ENCODE measurements at places on chromosomes 3 and 15.
A peak's percentile ranks its signal among the peaks of the same experiment; 100 is the strongest.

GRCh38 chr3:22660606-22661005, 542.5 kb upstream of the UBE2E2 start:
- DNase-seq, result no peak

DNA sequence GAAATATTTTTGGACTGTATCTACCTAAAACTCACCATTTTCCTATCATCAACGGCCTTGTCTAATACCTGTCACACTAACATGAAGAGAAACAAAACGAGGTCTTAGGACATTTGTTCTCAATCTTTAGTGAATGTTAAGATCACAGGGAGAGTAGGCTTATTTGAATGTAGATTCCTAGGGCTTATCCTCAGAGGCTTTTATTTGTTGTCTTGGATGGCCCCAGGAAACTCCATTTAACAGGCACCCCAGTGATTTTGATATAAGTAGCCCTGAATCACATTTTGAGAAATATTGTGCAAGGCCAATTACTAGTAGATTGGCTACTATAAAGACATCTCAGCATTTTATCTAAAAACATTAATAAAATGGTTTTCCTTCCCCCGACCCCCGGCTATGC, 367.4 kb downstream of the GAP43 start:
- DNase-seq, result no peak

DNA sequence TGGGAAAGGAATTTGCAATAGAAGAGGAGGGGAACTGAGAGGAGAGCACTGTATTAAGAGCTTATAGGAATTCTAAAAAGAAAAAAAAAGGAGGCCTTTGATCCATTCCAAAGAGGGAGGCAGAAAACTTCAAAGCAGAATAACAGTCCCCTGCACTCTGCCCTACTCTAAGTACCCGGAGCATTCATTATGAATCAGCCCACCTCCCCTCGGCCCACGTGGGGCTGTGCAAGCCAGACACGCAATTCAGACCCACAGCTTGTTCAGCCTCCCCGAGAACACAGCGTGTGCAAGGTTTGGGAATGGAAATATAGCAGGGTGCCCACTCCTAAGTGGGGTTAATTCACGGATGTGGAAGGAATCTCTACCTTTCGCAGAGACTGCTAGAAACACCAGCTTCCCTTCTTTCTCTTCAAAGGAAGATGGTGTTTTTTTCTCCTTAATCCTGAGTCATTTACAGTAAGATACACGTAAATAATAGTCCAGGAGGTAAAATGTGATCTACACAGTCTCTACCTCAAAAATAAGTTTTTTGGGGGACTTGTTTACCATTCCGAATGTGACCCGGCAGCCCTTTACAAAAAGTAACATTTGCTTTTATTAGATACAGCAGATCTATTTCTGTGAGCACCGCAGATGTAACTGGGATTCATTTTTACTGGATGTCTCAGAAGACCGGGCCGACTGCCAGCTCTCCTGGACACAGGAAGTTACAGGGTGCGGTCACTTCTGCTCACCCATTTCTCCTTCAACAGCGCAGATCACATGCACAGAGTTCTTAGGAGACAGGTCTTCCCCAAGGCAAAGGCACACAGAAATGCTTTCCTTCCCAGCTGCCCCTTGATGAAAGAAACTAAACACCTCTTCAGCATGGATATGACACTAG, 768.5 kb upstream of the CFAP20DC start:
- DNase-seq, result no peak

DNA sequence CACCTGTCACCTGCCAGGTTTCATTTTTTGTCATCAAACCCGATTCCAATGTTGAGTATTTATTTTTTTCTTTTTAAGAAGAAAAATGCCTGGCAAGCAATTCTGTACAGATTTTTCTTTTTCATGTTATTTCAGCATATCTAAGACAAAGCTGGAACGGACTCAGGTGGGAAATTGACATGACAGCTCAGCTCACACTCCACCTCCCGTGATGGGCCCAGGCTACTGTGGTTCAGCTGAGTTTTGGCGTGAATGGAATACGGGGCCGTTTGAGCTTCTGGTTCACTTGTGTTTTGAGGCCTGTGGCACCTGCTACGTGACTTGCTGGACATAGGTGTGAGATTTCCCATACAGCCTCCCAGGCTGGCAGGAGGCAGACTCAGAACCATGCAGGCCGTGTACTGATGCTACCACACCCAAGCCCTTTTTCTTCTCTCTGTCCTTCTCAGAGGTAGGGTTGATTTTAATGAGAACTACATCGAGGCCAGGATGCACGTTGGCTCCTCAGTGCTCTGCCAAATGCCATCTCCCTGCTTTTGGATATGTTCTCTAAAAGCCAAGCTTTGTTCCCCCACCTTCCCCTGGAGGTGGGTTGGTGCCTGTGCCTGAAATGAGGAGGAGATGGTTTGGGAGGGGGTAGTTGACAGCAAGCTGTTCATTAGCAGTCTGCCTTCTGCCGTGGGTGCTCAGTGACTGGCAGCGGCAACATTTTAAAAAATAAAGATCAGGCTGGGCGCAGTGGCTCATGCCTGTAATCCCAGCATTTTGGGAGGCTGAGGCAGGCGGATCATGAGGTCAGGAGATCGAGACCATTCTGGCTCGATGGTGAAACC, 48.7 kb downstream of the TRAK1 start:
- DNase-seq, result no peak

DNA sequence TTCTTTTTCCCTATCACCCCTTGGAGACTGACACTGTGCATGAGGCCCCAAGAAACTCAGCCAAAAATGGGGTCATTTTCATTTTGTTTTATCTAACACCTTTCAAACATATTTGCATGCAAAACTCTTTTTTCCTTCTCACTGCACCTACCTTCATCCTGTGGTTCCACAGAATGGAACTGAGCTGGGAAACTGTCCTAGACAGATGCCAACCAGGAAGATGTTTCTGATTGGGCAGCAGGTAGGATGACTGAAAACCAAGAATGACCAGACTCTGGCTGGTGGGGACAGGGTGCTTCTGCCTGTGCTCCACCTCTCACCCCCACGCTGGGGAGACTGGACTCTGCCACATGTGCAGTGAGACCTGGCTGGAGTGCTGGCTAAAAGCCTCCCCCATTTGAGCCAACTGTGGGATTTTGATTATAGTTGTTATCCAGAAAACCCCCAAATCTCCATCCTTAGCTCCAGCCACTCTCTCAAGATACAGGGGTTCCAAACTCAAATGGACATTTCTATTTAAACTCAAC, 5.2 kb downstream of the PPIB start:
- no peak for DNase-seq

DNA sequence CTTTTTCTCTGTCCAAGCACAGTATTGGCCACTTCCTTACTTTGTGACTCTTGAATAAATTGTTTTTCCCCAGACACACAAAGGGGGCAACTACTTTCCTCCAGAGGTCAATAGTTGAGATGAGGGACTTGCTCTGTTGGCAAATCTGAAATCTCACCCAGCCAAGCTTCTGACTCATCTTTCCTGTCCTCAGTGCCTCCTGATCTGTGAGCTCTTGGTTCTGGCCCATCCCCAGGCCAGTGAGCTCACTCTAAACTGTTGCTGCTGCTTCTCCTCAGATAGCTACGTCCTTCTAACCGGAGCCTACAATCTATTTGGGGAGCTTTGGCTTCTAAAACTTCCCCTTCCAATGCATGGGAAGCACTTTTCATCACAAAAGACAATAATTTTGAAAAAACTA, 50.0 kb upstream of the NMD3 start:
- no peak for DNase-seq

- no peak for DNase-seq
These were observed 31.9 kb upstream of the ADGRG7 start for GRCh38 chr3:100577382-100578008.

- no peak for DNase-seq
These were observed 840.0 kb downstream of the ROBO1 start for GRCh38 chr3:78927759-78928158.

- DNase-seq, result peak; percentile 80
These were observed 18.0 kb upstream of the LOXL1 start for GRCh38 chr15:73908030-73908821.

Data from thymus (tissue), 14 donors.